ENCODE measurements at places on chromosomes 7 and 10.

- DNase-seq = peak; percentile 77
- peak overlapping the region; percentile 77 for H3K27ac ChIP-seq
- no peaks in the 10 kb centered on the region for H3K27me3 ChIP-seq
- no peaks in the 10 kb centered on the region for H3K36me3 ChIP-seq
- H3K4me1 ChIP-seq = peaks cover 24% of the 10 kb centered on the region
Observed at GRCh38 chr10:5692461-5693358, 8.1 kb downstream of the TASOR2 start.

GRCh38 chr10:71431239-71432100 is 34.8 kb downstream of the CDH23 start:
- H3K4me1 ChIP-seq = no peaks in the 10 kb centered on the region
- no peaks in the 10 kb centered on the region for H3K36me3 ChIP-seq
- no peak overlapping the region for H3K4me3 ChIP-seq
- no peak for DNase-seq
- H3K27ac ChIP-seq = no peak overlapping the region
- no peaks in the 10 kb centered on the region for H3K27me3 ChIP-seq

GRCh38 chr7:132424277-132424676 is 152.0 kb downstream of the PLXNA4 start:
- H3K27ac ChIP-seq = no peak overlapping the region
- H3K27me3 ChIP-seq = no peaks in the 10 kb centered on the region
- H3K4me3 ChIP-seq = no peak overlapping the region
- no peaks in the 10 kb centered on the region for H3K4me1 ChIP-seq
- DNase-seq = no peak

DNA sequence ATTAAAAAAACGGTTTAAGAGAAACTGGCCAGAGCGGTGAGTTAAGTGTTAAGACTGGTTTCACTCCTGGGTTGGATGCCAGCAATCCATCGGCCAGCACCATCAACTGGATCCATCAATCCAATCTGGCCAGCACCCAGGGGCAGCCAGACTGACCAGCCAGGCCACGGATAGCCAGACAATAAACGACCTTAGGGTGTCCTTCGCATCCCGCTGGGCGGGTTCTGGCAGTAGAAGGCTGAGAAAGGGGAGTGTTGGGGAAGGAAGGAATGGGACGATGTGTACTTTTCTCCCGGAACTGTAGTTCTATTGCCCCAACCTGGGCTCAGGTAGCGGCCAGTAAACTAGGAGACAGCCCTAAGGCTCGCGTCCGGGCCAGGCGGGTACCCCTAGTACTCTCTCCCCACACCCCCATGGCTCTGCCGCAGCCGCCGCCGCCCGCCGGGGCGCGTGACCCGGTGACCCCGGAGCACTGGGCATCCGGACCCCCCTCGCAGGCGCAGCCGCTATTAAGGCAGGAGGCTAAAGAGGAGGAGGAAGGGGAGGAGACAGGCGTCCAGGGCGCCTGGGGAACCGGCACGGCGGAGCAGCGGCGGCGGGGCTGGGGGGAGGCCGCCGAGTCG is at the start of gene CASD1:
CASD1 (plus strand) TSS at position 546 of the 623 bp plus-strand sequence. CDS start 276 bp downstream, outside the sequence.
- H3K4me1 ChIP-seq = peaks cover 21% of the 10 kb centered on the region
- peak within 1 kb of the TSS; percentile 97 for H3K4me3 ChIP-seq
- no peaks in the 10 kb centered on the region for H3K36me3 ChIP-seq
- peak within 1 kb of the TSS; percentile 95 for H3K27ac ChIP-seq
- no peaks in the 10 kb centered on the region for H3K27me3 ChIP-seq

DNA sequence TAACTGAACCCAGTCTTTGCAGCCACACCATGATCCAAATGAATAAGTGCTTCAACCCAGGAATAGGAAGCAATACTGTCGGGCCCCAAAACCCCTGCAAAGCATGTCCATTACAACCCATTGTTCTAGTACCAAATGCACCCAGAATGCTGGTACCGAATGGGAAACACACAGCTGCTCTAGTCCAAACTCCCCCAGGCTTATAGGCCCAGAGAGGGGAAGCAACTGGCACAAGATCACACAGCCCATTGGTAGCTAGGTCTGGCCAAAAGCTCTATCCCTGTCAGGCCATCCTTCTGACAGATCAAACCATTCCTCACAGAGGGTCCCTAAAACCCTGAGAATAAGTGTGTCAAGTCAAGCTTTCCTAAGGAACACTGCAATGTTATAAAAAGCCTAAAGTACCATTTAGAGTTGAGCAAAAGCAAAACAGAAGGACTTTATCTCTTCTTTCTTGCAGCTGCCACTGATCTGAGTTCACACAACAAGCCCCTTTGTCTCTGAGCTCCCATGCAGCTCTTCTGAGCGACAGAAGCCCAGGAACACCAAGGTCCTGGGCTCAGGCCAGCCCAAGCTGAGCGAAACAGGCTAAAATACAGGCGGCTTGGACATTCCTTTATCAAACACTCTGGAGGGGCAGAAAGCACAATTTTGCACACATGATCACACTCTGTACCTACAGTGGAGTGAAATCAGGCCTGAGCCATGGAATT is 116.7 kb downstream of the SGMS1 start:
- peaks cover 19% of the 10 kb centered on the region for H3K4me1 ChIP-seq
- H3K27me3 ChIP-seq = no peaks in the 10 kb centered on the region
- H3K36me3 ChIP-seq = no peaks in the 10 kb centered on the region
- no peak overlapping the region for H3K4me3 ChIP-seq
- H3K27ac ChIP-seq = peak overlapping the region; percentile 45

GRCh38 chr10:118403967-118404366 is 61.8 kb upstream of the FAM204A start:
- H3K36me3 ChIP-seq = no peaks in the 10 kb centered on the region
- H3K4me1 ChIP-seq = no peaks in the 10 kb centered on the region

DNA sequence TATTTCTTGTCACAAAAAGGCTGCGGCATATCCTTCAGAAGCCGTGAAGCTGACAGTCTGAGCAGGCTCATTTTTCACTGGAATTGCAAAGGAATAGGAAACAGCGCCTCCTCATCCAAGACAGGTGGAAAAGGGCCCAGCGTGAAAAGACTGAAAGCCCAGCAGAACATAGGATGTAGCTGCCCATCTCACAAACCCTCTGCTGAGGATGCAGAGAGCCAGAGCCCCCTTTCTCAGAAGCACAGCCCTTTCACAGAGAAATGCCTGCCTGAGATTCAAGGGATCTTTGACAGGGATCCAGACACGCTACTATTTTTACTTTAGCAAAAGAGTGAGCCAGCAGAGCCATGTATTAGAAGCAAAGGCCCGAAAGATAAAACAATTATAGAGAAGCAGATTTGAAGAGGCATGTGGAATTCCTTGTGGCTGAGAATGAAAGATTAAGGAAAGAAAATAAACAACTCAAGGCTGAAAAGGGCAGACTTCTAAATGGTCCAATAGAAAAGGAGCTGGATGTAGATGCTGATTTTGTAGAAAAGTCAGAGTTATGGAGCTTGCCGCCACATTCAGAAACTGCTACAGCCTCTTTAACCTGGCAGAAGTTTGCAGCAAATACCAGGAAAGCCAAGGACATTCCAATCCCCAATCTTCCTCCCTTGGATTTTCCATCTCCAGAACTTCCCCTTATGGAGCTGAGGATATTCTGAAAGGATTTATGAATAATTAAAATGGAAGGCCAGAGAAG is 36.9 kb downstream of the GDI2 start:
- no peaks in the 10 kb centered on the region for H3K27me3 ChIP-seq
- H3K27ac ChIP-seq = no peak overlapping the region
- H3K4me3 ChIP-seq = no peak overlapping the region
- DNase-seq = no peak
- no peaks in the 10 kb centered on the region for H3K36me3 ChIP-seq
- H3K4me1 ChIP-seq = peaks cover 29% of the 10 kb centered on the region

DNA sequence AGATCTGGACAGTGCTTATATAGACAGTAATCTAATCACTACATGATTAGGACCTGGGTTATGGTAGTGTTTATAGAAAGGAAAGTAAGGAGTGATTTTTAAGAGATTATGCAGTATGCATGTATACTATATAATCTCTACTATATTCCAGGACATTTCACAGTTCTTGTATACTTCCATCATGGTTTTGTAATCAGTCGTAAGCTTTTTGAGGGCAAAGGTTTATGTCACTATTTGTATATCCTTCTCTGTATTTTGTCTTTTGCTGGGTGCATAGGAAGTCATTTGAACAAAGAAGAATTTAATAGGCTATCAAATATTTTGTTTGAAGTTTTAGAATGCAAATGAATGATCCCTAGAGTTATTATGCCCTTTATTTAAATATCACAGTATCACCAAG is 39.2 kb downstream of the RSBN1L start:
- peaks cover 10% of the 10 kb centered on the region for H3K4me1 ChIP-seq
- no peak overlapping the region for H3K27ac ChIP-seq
- DNase-seq = no peak
- no peaks in the 10 kb centered on the region for H3K36me3 ChIP-seq
- no peak overlapping the region for H3K4me3 ChIP-seq

DNA sequence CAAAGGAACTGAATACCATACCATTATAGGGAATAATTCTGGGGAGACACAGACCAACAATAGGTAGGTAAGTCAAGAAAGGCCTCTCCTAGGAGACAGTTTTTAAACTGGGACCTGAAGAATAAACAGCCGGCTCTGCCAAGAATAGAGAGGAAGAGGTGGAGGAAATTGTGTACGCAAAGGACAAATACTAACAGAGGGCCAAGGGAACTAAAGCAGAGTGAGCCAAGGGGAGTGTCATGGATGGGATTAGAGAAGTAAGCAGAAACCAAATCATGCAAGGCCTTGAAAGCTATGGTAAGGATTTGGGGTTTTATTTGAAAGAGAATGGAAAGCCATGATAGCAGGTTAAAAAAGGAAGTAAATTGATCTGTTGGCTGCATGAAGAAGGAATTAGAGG is 18.1 kb upstream of the ITGB8 start:
- no peak overlapping the region for H3K4me3 ChIP-seq
- no peaks in the 10 kb centered on the region for H3K27me3 ChIP-seq
- no peak for DNase-seq
- no peaks in the 10 kb centered on the region for H3K36me3 ChIP-seq
- H3K4me1 ChIP-seq = no peaks in the 10 kb centered on the region

- H3K27me3 ChIP-seq = no peaks in the 10 kb centered on the region
- H3K4me1 ChIP-seq = peaks cover 40% of the 10 kb centered on the region
- peak; percentile 58 for DNase-seq
- no peak overlapping the region for H3K4me3 ChIP-seq
Observed at GRCh38 chr7:5557920-5558401, 134.3 kb upstream of the TNRC18 start.

DNA sequence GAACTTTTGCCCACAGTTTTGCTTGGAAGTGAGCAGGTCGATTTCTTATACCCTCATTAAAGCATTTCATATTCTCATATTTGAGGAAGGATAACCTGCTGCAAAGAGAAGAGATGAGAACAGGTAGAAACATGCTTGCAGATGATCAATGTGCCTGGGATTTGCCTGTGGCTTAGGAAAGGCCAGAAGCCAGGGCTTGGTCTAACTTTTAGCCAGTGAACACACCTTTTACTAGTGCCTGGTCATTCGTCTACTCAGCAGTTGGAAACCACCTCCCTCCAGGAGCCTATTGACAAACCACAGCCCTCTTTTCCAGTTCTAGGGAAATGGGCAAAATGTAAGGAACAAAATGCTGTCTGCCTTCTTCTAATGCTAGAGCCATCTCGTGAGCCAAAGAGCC is 518.3 kb downstream of the ADRA2A start:
- DNase-seq = no peak
- no peaks in the 10 kb centered on the region for H3K36me3 ChIP-seq
- H3K4me3 ChIP-seq = no peak overlapping the region
- no peak overlapping the region for H3K27ac ChIP-seq

GRCh38 chr7:43535810-43536585 is 46.9 kb upstream of the STK17A start:
- DNase-seq = no peak
- no peak overlapping the region for H3K27ac ChIP-seq
- H3K4me1 ChIP-seq = no peaks in the 10 kb centered on the region
- no peaks in the 10 kb centered on the region for H3K36me3 ChIP-seq
- H3K27me3 ChIP-seq = no peaks in the 10 kb centered on the region

DNA sequence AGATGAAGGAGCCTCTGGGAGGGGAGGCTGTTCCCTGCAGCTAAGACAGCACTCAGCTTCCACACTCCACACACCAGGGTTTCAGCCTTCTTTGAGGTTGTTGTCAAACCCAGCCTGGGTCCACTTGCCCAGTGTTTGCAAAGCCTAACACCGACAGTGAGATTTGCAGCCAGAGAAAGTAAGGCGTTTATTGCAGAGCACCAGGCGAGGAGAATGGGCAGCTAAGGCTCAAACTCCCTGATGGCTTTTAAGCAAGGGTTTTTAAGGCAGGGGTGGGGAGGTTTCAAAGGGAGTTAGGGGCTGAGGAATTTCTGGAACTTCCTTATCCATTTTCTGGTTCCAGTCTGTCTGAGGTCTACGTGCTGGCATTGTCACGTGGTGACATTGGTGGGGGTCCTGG is 4.7 kb upstream of the ZNF775 start:
- no peak overlapping the region for H3K4me3 ChIP-seq
- no peaks in the 10 kb centered on the region for H3K27me3 ChIP-seq
- no peak overlapping the region for H3K27ac ChIP-seq
- no peak for DNase-seq

DNA sequence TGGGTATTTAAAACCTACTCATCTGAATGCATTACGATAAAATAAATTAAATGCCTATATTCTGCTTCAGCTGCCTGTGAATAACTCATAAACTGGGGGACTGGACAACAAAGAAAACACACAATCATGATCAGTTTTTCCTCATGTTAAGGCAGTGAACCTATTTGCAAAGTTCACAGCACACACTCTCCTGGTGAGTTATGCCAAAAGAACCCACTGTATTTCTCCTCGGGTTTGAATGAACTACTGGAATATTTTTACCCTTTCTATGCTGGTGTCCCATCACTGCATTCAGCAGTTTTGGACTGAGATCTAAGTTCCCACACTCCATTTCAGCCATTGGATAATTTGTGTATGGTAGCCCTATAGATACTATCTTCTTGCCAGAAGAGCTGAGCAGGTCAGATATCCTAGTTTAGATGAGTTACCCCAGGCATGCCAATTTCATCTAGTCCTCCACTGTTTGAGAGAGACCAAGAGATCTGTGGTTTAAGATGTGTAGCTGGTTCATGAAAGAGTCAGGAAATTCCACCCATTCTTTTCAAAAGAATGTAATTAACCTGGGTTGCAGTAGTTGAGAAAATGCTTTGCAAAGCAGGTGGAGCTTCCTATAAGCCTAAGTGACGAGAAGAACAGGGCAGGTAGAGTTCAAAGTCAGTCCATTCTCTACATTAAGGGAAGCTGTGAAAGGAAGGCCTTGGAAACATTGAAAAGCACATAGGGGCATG is 101.7 kb downstream of the PLXDC2 start:
- H3K27ac ChIP-seq = no peak overlapping the region
- H3K4me1 ChIP-seq = peaks cover 12% of the 10 kb centered on the region
- no peaks in the 10 kb centered on the region for H3K27me3 ChIP-seq
- no peaks in the 10 kb centered on the region for H3K36me3 ChIP-seq
- no peak overlapping the region for H3K4me3 ChIP-seq
- no peak for DNase-seq
